ENCODE measurements at places on chromosomes 16 and 17. TPM values are rescaled to one million over a fixed set of nuclear protein-coding genes. Genes with fewer than 3 reads are reported as not detected.

Gene CFAP97D1
- not detected for total RNA-seq

Gene GRAPL
- not detected for total RNA-seq

Gene OR2C1
- not detected for total RNA-seq

Gene CDK3
- total RNA-seq = 9.7 TPM

Gene ABCC6
- total RNA-seq = 95.6 TPM

- peaks cover 46% of the 10 kb centered on the region for H3K36me3 ChIP-seq
- no peaks in the 10 kb centered on the region for H3K27me3 ChIP-seq
- H3K4me1 ChIP-seq = peaks cover 27% of the 10 kb centered on the region
- DNase-seq = peak; percentile 94
These were observed 16.3 kb upstream of the AURKB start for GRCh38 chr17:8226536-8227237.

DNA sequence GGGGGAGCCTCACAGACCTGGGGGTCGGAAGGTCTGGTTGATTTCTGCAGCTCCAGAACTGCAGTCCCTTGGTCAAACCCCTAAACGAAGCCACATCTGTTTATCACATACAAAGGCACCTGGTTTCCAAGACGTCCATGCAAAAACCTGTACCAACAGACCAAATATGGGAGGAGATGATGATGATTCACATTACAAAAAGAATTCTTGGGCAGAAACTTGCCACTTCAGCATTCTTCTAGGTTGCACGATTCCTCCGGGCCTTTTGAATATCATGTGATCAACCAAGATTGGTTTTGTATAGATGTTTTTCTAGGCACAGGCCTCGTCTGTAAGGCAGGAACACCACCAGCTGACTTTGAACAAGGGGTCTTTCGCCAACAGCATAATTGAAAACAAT lies 466.3 kb downstream of the SOX9 start:
- H3K27ac ChIP-seq = peak overlapping the region; percentile 84
- H3K4me3 ChIP-seq = no peak overlapping the region
- DNase-seq = no peak

DNA sequence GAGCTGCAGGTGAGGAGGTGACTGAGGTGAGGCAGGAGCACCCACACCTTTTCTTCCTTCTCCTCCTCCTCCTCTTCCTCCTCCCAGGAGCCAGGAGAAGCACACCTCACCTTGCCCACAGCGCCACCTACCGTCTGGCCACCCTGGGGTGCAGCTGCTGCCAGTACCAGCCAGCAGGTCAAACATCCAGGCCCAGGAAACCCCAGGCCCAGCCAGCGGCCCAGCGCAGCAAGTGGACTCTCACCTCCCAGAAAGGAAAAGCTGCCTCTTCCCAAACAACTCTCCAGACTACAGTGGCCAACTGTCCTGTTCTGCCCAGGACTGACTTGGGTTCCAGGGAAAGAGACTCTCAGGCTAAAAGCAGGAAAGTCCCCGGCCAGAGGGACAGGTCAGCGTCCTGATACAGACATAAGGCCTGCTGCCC lies 22.7 kb downstream of the PEMT start:
- H3K4me3 ChIP-seq = no peak overlapping the region
- H3K36me3 ChIP-seq = no peaks in the 10 kb centered on the region
- DNase-seq = peak; percentile 92

DNA sequence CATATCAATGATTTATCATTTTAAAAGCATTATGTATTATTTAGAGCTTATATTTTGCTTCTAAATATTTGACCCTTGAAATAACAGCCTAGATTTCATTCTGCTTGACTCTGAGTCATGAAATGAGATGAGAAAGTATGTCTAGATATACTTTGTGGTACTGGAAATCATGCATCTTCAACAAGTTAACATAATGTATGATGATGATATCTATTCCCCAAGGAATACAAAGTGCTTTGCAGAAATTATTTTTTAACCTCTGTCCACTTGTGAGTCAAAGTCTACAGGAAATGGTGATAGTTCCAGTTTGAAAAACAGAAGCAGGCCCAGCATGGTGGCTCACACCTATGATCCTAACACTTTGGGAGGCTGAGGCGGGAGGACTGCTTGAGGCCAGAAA lies 36.1 kb downstream of the GOSR1 start:
- no peak for DNase-seq
- H3K4me3 ChIP-seq = no peak overlapping the region
- H3K27me3 ChIP-seq = no peaks in the 10 kb centered on the region
- H3K36me3 ChIP-seq = peaks cover 49% of the 10 kb centered on the region
- H3K27ac ChIP-seq = no peak overlapping the region
- peaks cover 8% of the 10 kb centered on the region for H3K4me1 ChIP-seq

- no peak for DNase-seq
- no peak overlapping the region for H3K4me3 ChIP-seq
- no peaks in the 10 kb centered on the region for H3K4me1 ChIP-seq
- no peak overlapping the region for H3K27ac ChIP-seq
- no peaks in the 10 kb centered on the region for H3K36me3 ChIP-seq
- no peaks in the 10 kb centered on the region for H3K27me3 ChIP-seq
These were observed 18.7 kb upstream of the KRT24 start for GRCh38 chr17:40722241-40722640.

DNA sequence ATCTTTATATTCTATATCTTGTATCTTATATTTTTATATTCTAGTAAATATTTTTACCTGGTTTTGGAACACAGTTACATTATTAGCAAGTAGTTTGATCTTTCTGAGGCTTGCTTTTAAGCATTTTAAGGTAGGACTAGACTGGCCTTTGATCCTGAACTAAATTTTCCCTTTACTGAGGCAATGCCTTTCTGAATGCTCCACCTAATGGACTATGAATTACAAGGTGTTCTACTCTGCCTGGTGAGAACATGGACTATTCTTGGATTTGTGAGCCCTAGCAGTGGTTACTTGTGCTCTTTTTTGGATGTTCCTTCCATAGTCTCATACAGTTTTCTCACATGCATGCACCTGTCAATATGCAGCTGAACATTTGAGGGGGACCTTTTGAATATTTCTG lies 32.5 kb upstream of the SMIM36 start:
- DNase-seq = no peak
- no peaks in the 10 kb centered on the region for H3K36me3 ChIP-seq
- H3K27ac ChIP-seq = no peak overlapping the region
- H3K4me1 ChIP-seq = no peaks in the 10 kb centered on the region
- no peaks in the 10 kb centered on the region for H3K27me3 ChIP-seq

GRCh38 chr16:9053006-9053601 lies 38.3 kb upstream of the HAPSTR1 start:
- H3K27me3 ChIP-seq = no peaks in the 10 kb centered on the region
- no peak overlapping the region for H3K4me3 ChIP-seq
- H3K27ac ChIP-seq = no peak overlapping the region
- no peaks in the 10 kb centered on the region for H3K4me1 ChIP-seq

DNA sequence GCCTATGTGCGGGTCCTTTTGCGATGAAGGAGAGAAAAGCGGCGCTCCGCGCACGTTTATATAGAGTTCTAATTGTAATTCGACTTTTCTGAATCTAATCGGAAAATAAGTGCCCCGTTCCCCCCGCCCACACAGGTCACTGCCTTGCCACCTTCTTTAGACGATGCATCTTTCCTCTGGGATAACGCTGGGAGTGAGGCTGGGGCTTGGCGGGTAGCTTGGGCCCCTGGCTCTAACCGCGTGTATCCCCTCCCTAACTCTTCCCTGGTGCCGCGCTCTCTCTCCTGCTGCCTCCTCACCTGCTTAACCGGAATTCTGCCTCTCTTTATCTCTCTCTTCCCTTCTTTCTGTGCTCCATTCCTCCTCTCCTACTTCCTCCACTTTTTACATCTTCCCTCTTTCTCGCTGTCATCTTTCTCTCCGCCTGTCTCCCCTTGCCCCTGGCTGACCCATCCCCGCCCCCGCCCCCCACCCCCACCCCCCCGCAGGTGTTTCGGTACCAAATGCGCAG lies 2.6 kb downstream of the LHX1 start:
- DNase-seq = no peak
- peaks cover 100% of the 10 kb centered on the region for H3K27me3 ChIP-seq
- H3K4me3 ChIP-seq = no peak overlapping the region
- peaks cover 66% of the 10 kb centered on the region for H3K4me1 ChIP-seq

DNA sequence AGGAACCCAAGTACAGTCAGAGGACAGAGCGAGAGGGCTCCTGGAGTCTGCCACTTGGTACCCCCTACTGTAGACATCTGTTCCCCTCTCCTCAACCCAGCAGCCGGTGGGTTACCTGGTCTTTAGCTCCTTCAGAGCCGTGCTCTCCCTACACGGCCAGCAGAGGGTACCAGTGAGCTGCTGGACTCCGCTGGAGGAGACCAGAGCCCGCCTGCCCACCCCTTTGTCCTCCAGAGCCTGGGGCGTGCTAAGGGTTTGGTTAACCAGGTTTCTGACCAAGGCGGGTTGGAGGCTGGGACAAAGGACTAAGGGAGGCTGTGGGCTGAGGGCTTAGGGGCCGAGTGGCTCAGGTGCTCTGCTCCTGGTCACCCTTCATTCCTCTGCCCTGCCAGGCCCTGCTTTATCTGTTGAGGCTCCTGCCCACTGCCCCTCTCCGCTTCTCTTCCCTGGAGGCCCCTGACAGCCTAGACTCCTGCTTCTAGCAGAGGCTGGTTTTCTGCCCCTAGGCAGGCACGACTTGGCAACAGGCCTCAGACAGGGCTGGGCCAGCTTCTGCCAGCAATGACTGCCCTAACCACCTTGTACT lies 2.7 kb upstream of the HSD11B2 start:
- H3K4me3 ChIP-seq = no peak overlapping the region
- DNase-seq = peak; percentile 85
- H3K27me3 ChIP-seq = no peaks in the 10 kb centered on the region
- H3K4me1 ChIP-seq = peaks cover 46% of the 10 kb centered on the region
- H3K27ac ChIP-seq = peak overlapping the region; percentile 8

- peak overlapping the region; percentile 66 for H3K27ac ChIP-seq
- no peak for DNase-seq
- peaks cover 19% of the 10 kb centered on the region for H3K4me1 ChIP-seq
- H3K36me3 ChIP-seq = no peaks in the 10 kb centered on the region
- no peak overlapping the region for H3K4me3 ChIP-seq
These were observed 16.8 kb downstream of the B9D1 start for GRCh38 chr17:19345486-19346350.

GRCh38 chr16:50152351-50152806 lies 727 bp upstream of the TENT4B start:
- H3K36me3 ChIP-seq = no peaks in the 10 kb centered on the region
- H3K4me3 ChIP-seq = peak overlapping the region; percentile 85
- peaks cover 30% of the 10 kb centered on the region for H3K4me1 ChIP-seq
- peak; percentile 49 for DNase-seq
- H3K27ac ChIP-seq = peak overlapping the region; percentile 100
- no peaks in the 10 kb centered on the region for H3K27me3 ChIP-seq
